Cerebellar cortex (tissue), 1 donor: ENCODE measurements at places on chromosomes 3 and 15.

DNA sequence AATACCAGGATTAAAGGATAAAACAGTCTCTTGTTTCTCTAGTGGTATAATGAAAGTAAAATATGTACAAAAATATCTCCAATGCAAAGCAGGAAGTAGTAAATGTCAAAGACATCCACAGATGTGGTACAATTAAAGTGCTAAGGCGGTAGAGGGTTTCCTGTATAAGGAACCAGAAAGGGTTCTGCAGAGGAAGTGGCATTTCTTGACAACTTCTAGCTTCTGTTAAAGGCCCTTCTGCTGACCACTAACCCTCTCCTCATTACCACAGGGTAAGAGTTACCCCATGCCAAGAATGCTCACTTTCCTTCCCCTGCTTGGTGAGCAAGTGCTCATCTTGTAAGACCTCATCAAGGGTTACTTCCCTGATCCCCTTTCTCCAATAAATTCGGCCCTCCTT is 883.6 kb upstream of the NR2F2 start:
- no peak for DNase-seq

DNA sequence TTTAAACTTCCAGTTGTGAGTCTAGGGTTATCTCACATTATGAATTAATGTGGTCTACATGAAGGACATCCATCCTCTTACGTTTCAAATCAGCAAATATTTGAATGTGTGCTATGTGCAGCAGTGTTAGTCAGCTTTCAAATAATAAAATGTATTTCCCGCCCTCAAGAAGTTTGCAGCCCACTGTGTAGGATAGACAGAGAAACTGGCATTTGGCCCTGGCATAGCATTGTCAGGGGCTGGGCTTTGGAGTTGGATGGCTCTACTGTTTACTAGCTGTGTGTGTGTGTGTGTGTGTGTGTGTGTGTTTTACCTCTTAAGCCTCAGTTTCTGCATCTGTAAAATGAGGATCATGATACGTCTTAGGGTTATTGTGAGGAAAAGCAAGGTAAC is 400.5 kb upstream of the C2CD4B start:
- no peak for DNase-seq

GRCh38 chr15:74203914-74204431 is 1.4 kb upstream of the STRA6 start:
- no peak for DNase-seq

DNA sequence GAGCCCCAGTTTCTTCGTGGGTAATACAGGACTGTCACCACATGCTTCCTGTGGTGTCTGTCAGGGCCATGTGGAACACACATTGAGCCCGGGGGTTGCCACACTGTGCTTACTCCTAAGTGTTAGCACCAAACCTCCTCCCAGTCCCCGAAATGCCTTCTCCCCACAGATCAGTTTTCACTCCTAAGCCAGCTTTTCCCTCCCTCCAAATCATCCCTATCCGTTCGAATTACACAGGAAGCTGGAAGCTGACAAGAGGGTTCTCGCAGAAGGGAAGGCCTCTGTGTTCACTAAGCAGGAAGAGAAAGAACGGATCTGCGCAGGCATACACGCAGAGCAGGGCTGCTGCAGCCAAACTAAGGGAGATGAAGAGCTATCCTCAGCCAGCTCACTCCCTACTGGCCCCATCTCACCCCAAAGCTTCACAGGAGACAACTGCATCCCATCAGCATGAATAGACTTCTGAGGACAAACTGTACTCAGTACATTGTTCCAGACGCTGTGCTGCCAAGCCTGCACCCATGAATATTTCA is 32.3 kb downstream of the XXYLT1 start:
- no peak for DNase-seq
